ENCODE measurements at places on chromosomes 7 and 10.

DNA sequence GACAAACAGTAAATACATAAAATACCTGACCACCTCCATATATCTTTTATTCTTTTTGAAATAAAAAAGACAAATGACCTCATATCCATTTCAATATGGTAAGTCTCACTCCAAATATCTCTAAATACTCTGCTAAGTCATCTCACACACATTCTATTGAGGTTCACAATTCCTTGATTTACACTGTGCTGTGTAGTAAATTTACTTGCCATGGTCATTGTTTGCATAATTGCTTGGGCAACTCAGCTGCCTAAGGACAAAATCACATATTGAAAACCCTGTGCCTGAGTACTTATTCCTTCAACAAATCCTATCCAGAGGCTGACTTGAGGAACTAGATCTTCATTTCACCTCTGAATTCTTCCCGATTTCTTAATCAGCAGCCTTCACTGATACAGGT is 176.4 kb downstream of the THSD7A start:
- DNase-seq: no peak

DNA sequence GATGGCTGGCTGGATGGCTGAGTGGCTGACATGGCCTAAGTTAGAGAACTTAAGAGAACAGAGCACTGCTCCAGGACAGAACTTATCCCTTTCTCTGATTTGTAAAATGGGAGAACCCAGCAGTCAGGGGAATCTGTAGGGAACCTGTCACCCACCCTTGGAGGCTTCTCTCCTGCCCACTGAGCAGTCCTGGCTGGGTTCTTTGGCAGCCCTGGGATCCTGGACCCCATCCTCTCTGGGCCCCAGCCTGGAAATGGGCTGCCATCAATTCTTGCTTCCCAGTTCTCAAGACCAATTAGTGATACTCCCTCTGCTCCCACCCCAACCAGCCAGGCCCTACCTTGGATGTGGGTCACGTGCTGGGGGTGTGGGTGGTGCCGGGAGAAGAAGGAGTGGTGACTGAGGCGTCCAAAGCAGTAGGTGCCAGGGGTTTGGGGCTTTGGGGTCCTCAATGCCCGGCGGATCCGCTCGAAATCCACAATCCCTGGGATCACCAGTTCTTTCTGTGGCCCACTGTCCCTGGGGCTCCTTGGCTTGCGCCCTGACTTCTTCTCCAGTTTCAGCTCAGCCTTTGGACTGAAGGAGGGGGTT is 3.6 kb downstream of the TBATA start:
- DNase-seq: no peak

- DNase-seq: no peak
Observed at GRCh38 chr7:3162289-3162688, 118.6 kb upstream of the CARD11 start.

DNA sequence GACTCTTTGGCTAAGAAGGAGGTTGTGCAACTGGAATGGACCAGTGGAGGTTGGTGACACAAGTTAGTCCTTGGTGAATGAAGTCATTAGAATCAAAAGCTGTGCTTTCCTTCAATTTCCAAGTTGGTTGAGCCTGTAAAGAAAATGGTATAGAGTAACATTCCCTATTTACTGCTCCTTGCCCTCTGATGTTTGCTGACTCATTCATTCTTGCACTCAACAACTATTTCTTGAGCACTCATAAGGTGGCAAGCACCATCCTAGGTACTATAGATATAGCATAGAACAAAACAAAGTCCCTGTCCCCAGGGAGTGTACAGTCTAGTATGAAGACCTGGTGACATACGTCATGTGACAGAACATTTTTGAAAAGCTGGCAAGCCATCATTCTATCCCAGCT is 118.9 kb upstream of the CCDC6 start:
- no peak for DNase-seq

GRCh38 chr7:55109404-55110167 is 90.8 kb downstream of the EGFR start:
- peak; percentile 37 for DNase-seq

DNA sequence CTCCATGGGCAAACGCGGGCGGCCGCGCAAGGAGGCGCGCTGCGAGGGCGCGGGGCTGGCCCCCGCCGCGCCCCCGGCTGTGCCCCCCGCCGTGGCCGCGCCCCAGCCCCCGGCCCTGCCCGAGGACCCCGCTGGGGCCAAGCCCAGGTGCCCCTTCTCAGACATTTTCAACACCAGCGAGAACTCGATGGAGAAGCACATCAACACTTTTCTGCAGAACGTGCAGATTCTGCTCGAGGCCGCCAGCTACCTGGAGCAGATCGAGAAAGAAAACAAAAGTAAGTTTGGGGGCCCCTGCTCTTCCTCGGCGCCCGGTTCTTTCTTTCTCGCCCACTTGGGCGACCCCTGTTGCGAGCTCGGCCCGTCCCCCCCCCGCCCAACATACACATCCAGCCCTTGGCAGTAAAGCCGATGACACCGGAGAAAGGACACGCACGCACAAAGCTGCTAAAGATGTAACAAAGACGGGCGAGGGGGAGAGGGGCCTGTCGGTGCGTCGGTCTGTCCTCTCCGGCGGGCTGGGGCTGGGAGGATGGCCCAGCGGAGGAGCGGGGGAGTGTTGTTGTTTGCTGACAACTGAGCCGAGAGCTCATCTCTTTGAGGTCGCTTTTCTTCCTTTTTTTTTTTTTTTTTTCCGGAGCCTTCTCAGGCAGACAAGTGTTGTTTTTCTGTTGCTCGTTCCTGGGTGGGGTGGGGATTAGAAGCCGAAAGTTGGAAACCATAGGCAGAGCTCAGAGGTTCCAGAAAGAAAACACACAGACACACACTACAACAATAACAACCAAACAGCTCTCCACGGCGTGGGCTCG is 604 bp downstream of the MXI1 start:
- peak; percentile 21 for DNase-seq

DNA sequence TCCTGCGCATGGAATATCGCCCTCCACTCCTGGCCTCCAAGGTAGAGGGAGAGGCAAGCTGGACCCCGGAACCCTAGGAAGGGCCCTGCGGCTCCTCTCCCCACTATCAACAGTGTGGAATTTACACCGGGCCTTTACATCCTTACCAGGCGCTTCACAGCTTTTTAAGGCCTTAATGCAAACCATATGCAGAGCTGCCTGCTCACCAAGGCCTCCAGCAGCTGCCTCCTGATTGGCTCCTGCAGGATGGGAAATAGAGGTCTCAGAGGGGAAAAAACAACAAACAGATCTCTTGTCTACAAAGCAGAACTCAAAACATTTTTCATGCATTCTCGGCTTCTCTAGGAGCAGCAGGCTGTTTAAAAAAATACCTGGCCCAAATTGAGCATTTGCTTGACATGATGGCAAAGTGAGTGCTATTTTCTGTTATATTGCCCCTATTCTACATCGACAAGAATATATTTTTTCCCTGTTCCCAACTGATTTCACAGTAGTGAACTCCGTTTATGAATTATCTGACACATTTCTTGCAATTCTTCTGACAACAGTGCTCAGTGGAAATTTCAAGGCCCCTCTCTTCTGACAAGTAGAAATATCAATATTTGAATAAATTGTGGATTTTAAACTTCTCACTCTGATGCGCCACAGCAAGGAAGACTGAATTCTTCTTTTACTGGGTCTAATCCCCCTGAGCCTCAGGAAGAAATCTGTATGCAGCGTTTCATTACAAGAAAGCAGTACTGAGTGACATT is 51.7 kb downstream of the EBF3 start:
- no peak for DNase-seq

DNA sequence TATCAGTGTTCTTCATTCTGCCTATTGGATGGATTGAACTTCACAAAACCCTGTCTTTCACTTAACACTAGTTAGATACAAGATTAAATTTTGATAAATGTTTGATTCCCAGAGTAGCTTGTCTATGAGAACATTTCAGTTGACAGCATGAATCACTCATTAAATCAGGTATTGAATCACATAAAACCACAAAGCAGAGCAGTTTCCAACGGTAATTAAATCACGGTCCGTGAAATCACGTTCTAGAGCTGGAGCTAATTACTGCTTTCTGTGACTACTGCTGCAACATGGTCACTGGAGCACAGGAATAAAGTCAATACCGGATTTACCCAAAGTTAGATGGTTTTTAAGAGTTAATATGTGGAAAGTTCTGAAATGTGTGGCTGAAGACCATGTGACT is 257.8 kb upstream of the PCDH15 start:
- DNase-seq: no peak

DNA sequence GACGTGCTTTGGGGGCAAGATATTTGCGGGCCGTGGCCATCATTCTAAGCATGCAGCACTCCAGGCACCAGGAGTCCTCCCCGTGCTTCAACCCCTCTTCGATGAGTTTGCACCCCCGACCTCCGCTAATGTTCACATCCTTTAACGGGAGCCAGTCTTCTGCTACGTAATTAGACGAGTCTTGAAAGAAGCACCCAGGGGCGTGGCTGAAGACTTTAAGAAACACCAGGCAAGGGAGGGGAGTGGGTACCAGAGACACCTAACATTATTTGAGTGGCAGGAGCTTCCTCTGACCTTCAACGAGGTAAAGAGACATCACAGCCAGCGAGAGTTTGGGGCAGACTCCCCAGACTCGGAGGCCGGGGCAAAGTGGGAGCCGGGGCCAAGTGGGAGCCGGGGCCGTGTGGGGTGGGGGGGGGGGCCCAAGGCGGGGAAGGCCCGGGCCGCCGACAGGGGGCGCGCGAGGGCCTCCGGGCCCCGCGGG is 31.1 kb upstream of the TOMM7 start:
- peak; percentile 39 for DNase-seq

DNA sequence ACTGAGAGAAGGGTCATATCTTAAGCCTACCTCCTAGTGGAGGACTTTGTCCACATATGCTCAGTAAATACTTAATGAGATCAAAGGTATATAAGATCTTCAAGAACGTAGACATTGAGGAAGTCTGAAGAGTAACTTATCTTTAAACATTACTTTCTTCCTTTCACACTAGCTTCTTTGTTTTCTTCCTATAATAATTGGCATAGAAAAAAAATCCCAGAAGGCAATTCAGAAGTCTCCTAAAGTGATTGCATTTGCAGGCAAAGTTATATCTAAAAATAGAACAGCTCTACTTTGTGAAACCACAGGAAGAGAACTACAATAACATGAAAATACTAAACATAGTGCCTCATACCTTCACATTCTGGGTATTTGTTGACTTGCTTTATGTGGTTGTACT is 150.4 kb downstream of the PPP1R3A start:
- DNase-seq: no peak

DNA sequence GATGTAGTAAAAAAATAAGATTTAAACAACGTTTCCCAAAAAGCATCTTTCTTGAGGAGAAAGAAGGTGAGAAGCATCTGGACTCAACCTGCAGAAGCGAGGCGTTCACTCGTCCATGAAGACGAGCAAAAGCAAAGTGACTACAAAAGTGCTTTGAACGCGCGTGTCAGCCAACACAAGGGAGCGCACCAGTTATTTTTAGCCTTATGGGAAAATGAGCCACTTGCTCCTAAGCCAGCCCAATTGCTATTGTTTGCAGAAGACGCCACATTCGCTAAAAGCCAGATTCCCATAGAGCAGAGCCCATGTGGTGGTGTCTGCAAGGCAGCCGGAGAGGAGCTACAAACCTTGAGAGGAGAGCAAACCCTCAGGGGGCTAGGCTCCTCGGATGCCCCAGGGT is 122.5 kb downstream of the FAM53B start:
- DNase-seq: peak; percentile 78

GRCh38 chr7:10475940-10476641 is 497.6 kb upstream of the PHF14 start:
- no peak for DNase-seq

GRCh38 chr7:127556404-127556803 is 29.0 kb downstream of the GCC1 start:
- no peak for DNase-seq

GRCh38 chr7:48872548-48872947 is 51.8 kb upstream of the CDC14C start:
- no peak for DNase-seq

GRCh38 chr10:61730671-61731070 is 67.9 kb downstream of the CABCOCO1 start:
- DNase-seq: no peak

GRCh38 chr10:49012603-49013002 is 73.0 kb upstream of the LRRC18 start:
- no peak for DNase-seq

- peak; percentile 82 for DNase-seq
Observed at GRCh38 chr10:60352105-60352504, 37.6 kb downstream of the ANK3 start.

DNA sequence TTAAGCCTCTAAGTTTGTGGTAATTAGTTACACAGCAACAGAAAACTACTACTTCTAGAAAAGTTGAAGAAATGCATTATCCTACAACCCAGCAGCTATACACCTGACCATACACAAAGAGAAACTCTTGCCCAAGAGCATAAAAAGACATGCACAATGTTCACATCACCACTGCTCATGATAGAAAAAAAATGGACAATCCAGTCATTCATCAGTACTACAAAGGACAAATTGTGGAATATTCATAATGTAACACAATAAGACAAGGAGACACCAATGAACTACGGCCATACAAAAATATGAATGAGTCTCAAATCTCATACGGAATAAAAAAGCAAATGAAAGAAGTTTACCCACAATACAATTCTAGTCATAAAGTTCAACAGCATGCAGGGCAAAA is 87.4 kb downstream of the ZFAND4 start:
- no peak for DNase-seq

DNA sequence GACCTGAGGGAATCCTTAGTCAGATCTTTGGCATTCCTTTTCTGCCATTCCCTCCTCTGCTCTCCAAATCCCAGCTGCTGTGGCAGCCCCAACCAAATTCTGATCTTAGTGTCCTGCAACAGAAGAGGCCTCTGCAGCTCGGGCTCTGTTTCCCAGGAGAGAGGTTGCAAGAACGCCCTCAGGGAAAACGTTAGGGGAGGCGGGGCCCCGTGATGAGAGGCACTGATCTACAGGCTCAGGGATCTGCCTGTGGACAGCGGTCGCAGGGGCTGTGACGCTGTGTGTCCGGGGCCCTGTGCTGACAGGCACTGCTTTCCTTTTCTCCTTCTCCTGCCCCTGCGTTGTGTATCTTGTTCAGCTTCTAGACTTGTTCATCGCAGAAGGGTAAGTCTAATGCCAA is 57.3 kb upstream of the DPYSL4 start:
- no peak for DNase-seq

DNA sequence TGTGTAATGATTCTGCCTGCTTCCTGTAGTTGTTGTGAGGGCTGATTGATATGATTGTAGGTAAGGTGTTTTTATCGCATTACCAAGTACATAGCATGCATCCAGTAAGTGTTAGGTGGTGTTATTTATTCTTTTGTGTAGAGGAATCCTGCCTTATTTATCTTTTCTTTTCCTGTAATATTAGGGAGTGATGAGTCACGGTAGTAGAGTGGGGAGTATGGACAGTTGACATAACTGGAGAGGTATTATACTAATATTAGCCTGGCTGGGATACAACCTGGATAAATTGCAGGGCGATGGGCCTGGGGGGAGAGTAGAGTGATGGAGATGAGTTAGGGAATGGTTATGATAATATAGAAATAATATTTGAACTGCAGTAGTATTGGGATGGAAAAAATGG is 9.8 kb downstream of the SDK1 start:
- no peak for DNase-seq

- no peak for DNase-seq
Observed at GRCh38 chr10:132710746-132711612, 75.0 kb downstream of the NKX6-2 start.

Measured in thyroid gland (tissue), 4 donors.